ENCODE measurements at places on chromosomes 4 and X.

DNA sequence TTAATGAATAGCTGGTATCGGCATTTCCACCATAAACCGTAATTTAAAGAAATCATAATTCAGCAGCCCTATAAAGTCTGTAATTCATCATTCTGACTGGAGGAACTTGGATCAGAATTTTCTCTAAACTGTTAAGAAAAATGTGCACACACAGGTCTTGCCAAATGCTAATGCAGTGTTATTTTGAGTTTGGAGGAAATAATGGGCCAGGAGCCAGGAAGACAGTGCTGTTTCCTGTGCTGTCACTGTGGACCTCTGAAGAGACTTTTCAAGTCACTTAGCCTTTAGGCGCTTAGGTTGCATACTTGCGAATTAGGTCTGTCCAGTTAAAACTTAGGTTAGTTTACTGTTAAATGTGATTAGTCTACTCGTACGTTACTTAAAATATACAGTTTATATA is 137.5 kb upstream of the ANXA3 start:
- DNase-seq: no peak

GRCh38 chr4:127993151-127993550 is 27.9 kb downstream of the ABHD18 start:
- DNase-seq: no peak

- DNase-seq: no peak
Measured at GRCh38 chrX:48003367-48003757, 427 bp downstream of the ZNF182 start.

DNA sequence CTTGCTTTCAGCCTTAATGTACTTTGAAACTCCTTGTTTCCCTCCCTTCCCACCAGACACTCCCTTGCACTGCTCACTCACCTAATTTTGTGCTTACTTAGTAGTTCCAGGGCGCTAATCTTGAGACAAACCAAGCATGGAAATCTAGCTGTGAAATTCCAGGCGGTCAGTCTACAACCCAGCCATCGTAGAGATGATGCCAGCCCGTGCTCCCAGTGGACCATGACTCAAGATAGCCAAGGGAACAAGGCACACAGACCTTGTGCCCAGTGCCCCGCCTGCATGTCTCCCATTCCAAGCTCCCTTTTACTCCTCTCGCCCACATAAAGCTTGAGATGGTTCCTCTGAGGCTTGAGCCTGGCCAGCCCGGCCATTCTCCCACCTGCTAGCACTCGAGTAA is 11.1 kb downstream of the TREX2 start:
- no peak for DNase-seq

- no peak for DNase-seq
Measured at GRCh38 chr4:108371282-108371681, 202.6 kb upstream of the LEF1 start.

- DNase-seq: no peak
Measured at GRCh38 chr4:55127521-55127920, 2.1 kb upstream of the KDR start.

GRCh38 chr4:110002326-110002725 is 89.6 kb downstream of the EGF start:
- no peak for DNase-seq

DNA sequence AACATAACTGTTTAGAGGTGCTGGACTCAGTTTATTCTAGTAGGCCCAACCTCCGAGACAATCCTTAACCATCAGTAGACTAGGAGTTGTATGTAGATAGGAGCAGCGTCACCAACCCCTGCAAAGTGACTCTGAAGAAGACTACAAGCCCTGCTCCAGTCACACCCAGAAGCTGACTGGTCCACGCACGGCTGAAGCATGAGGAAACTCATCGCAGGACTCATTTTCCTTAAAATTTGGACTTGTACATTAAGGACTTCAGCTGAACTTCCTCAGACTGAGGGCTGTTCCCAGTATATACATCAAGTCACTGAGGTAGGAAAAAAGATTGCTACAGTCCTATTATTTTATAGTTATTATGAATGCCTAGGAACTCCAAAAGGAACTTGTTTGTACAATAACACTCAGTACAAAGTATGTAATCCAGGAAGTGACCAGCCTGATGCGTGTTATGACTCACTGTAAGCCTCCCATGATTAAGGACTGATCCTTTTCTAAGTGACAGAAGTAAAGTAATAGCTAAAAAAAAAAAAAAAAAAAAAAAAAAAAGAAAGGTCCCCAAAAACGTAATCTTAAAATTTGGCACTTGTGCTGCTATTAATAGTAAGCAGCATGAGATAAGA is 41.6 kb upstream of the UGT2B7 start:
- no peak for DNase-seq

GRCh38 chr4:61427818-61428495 is 227.8 kb downstream of the ADGRL3 start:
- no peak for DNase-seq

All from T-helper 1 cell (primary cell).